ENCODE measurements at places on chromosomes 7 and 10.

DNA sequence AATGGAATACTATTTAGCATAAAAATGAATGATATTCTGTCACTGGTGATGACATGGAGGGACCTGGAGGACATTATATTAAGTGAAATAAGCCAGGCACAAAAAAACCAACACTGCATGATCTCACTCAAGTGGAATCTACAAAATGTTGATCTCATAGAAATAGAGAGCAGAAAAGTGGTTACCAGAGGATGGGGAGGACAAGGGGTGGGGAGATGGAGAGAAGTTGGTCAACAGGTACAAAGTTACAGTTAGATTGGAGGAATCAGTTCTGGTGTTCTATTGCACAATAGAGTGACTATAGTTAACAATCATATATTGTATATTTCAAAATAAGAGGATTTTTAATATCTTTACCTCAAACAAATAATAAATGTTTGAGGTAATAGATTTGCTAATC is 24.7 kb upstream of the SLC18A3 start:
- DNase-seq: no peak

DNA sequence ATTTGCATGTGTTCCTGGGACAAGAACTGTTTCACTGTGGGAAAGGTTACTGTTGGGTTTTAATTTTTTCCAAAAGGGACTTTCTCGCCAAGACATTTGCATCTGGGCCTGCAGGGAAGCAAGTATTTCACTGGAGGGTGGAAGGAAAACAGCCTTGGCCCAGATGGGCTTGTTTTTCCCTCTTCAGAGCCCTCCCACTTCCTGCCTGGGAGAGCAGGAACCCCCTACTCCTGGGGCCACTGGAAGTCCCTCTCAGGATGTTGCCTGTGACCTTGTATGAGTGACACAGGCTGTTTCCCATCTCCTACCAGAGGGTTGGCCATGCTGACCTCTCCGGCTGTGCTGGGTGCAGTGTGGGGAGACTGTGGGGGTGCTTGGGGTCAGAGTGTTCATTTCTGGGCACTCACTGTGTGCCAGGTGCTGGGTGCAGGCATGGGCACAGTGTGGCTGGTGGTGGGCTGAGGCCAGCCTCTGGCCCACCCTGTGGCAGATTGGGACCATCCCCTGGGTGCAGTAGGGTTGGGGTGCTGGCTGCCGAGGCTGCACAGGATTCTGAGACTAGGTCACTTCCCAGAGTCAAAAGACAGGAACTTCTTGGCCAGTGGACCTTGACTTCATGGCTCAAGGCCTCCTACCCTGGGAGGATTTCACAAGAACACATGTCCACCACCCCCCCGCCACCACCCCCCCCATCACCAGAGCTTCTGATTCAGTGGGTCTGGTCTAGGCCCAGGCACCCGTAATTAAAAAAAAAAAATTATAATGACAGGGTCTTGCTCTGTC is 10.2 kb downstream of the TSPAN15 start:
- DNase-seq: no peak

- DNase-seq: no peak
Observed at GRCh38 chr7:674454-675410, 51.8 kb upstream of the DNAAF5 start.

DNA sequence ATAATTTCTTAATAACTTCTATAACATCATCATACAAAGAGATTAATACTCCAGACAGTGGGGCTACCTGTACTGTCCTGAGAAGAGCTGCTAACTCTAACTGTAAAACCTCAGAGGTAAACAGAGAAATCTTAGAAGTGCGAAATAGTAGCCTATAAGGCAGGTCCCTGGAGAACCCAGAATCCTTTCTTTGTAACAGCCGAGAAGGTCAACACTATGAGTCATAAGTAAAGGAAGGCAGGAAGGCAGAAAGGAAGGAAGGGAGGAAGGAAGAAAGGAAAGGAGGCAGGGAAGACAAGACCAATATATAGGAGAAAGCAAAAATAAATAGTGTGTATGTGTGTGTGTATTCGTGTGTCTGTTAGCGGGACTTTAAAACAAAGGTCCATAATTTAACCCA is 540.6 kb downstream of the ZWINT start:
- no peak for DNase-seq

- DNase-seq: no peak
Observed at GRCh38 chr7:18144166-18144565, 116.5 kb upstream of the PRPS1L1 start.

GRCh38 chr10:3085785-3086567 is 18.6 kb downstream of the PFKP start:
- DNase-seq: no peak

DNA sequence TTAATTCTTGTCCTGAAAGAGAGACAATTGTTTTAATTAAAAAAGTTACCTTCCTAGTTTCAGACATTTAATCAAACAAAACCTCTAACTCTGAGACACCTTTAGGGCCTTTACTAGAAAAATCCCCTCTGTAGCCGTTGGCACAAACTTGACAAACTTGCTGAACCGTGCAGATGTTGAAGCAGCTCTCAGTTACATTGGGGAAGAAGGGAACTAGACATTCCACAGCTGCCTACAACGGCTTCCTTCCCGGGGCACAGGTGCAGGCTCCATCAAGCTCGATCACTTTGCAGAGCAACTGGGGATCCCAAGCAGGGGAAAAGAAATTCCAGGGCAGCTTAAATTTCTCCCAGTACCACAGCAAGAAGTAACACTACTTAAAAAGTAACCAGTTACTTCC is 141.3 kb downstream of the SKAP2 start:
- no peak for DNase-seq

DNA sequence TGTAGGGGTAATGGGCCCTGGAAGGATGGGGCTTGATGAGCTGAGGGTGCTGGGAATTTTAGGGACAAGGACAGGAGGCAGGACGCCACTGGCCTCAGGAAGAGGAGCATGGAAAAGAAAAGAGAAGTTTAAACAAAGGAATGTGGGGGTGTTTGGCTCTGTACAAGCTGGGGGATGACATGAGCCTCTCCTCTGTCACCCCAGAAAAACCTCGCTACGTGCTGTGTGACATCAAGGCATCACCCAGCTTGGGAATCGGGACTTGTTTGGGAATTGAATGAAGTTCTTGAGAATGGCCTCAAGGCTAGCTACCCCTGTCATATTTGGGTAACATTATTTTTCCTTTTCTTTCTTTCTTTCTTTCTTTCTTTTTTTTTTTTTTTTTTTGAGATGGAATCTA is 47.7 kb upstream of the HSPB1 start:
- DNase-seq: no peak

GRCh38 chr10:122267849-122268737 is 3.0 kb upstream of the BTBD16 start:
- peak; percentile 37 for DNase-seq

DNA sequence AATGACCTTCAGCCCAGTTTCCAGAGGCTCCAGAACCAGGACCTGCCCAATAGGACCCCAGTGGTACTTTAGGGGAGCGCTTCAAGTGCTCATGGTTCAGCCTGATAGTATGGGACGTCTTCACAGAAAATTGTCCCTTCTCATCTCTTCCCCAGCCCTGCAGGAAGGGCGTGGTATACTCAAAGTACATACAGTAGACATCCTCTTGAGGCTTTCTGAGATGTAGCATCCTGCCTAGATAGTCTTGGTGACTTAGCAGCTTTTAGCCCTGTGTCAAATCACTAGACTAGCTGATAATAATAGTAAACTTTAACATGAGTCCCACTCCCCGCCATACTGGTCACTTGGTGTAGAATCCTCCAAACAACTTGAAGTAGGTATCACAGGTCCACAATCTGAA is 193.2 kb downstream of the CYP26A1 start:
- no peak for DNase-seq

DNA sequence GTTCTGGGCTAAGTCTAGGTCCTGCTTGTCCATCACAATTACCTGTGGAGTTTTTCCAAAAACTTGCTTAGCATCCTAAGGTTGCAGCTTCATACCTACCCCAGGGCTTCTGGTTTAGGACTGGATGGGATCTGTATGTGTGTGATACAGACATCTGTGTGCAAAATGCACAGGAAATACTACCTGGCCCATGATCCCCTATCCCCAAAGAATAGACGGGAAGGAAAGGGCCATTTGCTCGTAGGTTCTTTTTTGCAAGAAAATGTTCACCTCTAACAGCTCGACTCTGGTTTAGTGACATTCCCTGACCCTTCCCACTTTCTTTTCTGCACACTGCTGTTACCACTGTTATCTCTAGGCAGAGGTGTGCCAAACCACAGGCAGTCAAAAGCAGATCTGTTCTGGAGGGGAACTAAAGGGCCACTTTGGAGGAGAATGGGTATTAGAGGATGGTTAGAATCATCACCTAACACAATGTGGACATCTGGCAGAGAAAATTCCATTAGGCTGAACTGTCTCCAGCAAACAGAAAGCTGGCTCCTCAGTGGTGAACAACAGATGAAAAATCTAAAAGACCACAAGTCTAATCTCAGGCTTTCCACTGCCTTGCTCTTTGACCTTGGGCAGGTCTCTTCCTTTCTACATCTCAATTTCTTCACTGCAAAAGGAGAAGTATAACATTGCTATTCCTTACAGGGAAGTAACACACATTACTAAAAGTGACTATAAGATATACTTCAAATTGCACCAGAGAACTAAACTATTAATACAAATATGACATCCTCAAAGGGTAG is 107.4 kb downstream of the UBE2H start:
- no peak for DNase-seq

GRCh38 chr10:299969-300368 is 164.7 kb downstream of the ZMYND11 start:
- DNase-seq: no peak

DNA sequence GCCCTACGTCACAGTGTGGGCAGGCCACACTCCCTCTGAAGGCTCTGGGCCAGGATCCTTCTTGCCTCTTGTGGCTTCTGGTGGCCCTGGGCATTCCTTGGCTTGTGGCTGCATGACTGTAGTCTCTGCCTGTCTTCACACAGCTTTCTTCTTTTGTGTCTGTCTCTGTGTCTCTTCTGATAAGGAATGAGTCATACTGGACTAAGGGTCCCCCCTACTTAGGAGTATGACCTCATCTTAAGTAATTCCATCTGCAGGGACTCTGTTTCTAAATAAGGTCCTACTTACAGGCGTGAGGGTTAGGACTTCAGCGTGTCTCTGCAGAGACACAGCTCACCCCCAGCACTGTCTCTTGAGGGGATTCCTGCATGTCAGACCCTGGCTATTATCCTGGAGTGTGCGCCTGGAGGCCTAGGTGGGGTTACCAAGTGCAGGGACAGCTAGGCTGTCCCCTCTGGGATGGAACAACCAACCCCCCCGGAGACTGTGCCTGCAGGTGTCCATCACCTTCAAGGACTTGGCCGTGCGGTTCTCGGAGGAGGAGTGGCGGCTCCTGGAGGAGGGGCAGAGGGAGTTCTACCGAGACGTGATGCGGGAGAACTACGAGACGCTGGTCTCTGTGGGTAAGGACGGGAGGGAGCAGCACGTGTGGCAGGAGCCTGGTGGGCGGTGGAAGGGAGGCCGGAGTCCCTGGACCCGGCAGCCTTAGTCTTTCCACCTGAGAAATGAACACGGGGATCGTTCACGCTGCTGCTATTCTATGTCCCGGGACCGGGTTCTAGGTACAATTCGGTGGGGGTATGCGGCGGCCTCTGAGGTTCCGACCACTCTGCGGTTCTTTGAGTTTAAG is 54.1 kb downstream of the ZNF467 start:
- DNase-seq: no peak

DNA sequence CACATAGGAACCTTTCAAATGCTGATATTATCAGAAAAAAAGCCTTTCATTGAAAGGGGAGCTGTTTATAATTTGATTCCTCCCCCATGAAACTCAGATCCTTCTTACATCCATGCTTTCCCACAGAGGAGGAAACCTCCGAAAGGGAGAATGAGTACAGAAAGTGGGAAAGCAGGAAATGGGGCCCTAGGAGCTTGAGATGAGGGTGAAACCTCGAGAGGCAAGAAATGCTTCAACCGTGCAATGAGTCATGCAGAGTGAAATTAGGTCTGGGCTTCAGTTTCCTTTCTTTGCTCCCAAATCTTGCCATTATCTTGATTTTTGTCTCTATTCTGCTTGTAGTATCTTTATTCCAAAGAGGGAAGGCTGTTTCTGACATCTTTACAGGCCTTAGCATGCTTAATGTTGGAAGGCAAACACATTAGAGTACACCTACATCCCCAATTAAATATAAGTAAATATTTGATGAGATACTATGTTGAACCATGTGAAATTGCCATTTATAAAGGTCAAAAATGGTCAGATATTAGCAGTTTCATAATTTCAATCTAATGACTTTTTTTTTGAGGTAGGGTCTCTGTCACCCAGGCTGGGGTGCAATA is 79.1 kb downstream of the NAMPT start:
- no peak for DNase-seq
